Stimulated activated CD4-positive, alpha-beta T cell treated with anti-CD3 and anti-CD28 coated beads, TNF-alpha, amount 100 ng/mL, for 1 hour (primary cell): ENCODE measurements at places on chromosomes 1 and 21.
A peak's percentile ranks its signal among the peaks of the same experiment; 100 is the strongest.

DNA sequence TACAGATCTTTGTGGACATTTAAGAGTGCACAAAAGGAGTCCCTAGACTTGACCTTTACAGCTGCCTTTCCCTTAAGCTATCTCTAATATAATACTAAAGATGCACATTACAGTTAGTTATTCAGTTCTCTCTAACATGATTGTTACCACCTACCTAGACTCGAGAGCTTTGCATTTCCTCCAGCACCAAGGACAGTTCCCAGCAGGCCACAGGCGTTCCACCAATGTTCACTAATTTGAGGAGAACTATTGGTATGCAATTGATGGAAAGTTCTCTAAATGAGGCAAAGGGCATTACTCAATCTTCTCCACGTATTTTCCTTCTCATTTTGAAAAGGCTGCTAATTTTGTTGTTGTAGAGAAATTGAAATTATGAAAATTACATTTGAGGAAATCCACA is 5.4 kb upstream of the NTNG1 start:
- DNase-seq = no peak

DNA sequence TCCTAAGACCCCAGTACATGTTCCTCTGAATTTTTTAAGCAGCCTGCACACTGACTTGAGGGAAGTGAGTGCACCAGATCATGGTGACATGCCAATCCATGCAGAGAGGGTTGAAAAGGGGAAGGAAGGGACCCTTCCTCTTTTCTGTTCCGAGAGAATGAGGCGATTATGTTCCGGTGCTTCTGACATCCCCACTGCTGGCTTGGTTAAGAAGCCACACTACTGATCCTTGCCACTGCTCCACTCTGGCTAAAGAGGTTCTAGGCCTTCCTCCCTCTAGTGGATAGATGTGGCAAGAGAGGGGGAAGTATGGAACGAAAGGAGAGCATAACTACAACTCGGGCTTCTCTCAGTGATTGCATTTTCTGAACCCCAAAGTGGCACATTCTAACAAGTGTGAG is 1.8 kb upstream of the CYB5R1 start:
- DNase-seq = no peak

GRCh38 chr1:64235181-64235580 is 31.8 kb downstream of the UBE2U start:
- no peak for DNase-seq

- DNase-seq = no peak
Measured at GRCh38 chr1:222347627-222348026, 200.3 kb downstream of the HHIPL2 start.

- DNase-seq = no peak
Measured at GRCh38 chr1:3453891-3454810, at the start of gene ARHGEF16. Gene ARHGEF16 (plus strand): TSS chr1:3454665. CDS start chr1:3463085, 8,420 bp downstream.

GRCh38 chr1:166673722-166674121 is 165.6 kb upstream of the POGK start:
- no peak for DNase-seq

GRCh38 chr1:63628607-63629006 is 35.4 kb downstream of the PGM1 start:
- DNase-seq = no peak

- DNase-seq = no peak
Measured at GRCh38 chr1:181737056-181737455, 253.7 kb downstream of the CACNA1E start.

DNA sequence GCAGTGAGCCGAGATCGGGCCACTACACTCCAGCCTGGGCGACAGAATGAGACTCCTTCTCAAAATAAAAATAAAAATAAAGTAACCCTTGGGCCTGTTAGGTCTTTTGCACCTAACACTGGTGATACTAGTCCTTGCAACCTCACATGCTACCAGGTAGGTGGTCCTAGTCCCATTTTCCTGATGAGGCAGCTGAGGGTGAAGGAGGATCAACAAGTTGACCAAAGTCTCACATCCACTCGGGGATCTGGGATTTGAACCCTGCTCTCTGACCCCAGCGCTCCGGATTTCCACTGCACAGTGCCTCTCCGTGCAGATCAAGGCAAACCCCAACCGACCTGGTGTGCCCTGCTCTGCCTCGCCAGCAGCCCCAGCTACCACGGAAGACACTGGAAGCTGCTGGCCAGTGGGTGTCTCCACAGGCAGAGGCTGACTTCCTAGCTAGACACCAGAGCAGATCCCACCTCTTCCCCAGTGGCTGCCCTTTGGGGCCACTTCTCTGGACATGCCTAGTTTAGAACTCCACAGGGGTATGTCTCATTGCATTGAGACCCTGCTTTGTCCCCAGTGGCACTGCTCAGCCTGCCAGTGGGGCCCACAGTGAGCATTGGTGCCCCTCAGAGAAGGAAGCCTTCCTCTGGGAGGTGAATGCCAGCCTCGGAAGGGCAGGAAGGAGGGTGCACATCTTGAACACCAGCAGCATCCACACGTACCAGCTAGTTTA is 27.6 kb downstream of the LDLRAP1 start:
- no peak for DNase-seq

GRCh38 chr1:151985768-151986167 is 7.9 kb downstream of the S100A10 start:
- no peak for DNase-seq

DNA sequence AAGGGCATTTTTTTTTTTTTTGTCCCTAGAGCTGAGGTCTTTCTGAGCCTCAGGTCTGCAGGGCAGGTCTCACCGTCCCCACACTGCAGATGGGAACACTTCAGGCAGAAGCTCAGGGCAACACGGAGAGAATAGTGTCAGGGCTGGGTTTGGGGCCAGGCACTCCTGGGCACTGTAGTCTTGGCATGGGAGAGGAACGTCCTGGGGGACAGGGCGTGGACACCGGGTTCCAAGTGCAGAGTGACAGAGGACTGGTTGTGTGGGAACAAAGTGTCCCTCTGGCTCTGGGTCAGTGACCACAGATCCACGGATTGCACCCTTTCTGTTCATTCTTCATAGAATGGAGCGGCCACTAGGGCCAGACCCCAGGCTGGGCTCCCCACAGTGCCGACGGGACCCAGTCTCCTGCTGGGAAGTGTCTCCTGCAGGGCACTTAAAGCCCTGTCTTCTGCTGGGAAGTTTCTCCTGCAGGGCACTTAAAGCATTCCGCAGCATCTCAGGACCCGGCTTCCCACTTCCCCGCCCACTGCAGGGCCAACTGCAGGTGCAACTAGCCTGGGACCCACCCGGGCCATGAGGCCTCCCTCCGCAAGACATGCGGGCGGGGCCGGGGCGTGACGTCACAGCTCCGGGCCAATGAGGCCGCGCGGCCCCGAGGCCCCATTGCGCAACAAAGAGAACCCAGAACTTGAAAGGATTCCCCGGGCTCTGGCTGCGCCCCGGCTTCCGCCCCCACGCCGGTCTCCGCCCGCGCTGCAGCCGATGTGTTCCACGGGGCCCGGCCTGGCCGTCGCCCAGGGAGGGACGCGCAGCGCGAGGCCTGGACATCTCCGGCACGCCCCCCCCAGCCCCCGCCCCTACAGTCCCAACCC is 1.2 kb downstream of the GPR153 start:
- peak; percentile 19 for DNase-seq

DNA sequence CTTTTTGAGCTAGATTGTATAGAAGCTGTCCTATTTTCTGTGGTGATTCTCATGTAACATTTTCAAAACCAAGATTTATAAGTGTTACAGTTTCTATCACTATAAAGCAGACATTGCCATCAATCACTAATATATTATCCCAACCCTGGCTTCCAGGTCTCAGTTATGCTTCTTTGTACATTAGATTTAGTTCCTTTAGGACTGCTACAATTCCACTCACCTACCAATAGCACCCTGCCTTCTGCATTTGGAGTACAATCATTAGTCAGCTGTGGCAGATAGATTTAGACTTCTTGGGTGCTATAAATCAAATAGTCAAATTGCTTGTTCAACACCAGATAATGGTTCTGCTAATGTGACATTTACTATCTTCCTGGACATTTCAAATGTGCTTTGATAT is 281.6 kb downstream of the BRINP3 start:
- DNase-seq = no peak

DNA sequence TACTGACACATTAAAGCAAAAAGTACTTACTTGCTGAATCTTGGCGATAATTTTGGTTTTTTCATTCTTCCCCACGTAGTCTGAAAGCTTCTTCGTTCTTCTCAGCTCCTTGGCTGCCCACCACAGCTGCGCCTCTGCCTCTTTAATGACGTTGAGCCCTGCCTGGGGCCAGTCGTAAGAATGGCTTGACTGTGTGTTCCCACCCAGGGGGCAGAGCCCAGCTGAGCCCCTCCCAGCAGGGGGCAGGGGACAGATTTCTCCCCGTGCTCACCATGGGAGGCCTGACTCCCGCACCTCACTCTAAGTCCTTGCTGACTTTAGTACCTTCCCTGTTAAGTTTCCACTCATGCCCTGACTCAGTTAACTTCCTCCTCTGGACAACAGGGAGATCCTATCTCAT is 9.0 kb downstream of the CFAP298 start:
- DNase-seq = no peak

- no peak for DNase-seq
Measured at GRCh38 chr1:229869240-229869639, 197.8 kb upstream of the GALNT2 start.

GRCh38 chr1:198032668-198033067 is 115.5 kb downstream of the LHX9 start:
- no peak for DNase-seq

DNA sequence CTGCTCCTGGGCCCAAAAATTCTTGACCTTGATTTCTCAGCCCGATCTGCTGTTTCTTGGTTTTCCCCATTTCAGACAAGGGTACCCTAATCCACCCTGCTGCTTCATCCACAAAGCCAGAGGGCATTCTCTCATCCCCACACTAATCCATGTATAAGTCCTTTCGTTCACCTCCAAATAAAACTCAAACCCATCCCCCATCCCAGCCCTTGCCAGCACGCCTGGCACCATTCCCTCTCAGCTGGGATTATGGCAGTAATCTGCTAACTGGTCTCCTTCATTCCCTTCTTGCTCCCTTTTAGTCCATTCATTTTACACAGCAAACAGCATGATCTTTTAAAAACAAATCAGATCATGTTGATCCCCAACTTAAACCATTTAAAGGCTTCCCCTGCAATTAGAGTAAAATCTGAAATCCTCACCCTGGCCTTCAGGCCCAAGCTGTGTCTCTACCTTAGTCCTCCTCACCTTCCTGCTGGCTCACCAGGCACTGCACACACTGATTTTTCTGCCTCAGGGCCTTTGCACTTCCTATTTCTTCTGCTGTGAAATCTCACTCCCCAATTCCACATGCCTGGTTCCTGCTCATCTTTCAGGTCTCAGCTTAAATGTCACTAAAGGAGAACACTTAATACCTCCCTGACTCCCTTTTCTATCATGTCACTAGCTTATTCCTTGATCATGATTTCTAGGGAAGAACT is 12.2 kb upstream of the TRNP1 start:
- no peak for DNase-seq

DNA sequence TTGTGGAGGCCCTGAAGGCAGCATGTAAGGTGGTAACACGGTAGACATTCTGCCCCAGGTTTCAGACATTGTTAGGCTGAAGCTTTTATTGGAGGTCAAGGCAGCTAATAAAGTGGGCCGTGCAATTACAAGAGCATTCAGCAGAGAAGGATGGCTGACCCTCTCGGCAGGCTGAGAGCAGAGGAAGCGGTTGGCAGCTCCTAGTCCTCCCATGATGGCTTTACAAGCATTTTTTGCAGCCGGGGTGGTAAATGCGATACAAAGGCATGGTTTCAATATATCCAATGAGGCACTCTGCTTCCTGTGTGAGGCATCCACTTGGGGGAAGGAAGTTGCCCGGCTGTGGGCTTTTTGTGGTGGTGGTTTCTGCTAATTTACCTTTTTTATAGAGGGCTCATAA is 14.6 kb downstream of the KIF26B start:
- DNase-seq = no peak

DNA sequence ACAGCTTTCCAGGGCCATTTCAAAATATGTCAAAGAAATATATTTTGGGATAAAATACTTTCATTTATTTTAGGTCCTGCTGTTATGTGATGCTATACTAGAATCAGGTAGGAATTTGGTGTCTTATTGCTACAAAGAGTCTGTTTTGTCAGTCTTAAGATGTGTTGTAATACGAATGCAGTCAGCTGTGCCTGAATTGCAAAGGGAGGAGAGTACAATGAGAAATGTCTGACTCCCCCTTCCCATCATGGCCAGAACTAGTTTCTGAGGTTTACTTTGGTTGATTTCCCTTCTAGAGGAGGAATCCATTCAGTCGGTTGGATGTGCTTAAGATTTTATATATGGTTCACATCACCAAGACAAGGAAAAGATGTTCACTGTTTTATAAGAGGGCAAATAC is 75.7 kb upstream of the TNFSF18 start:
- DNase-seq = no peak

DNA sequence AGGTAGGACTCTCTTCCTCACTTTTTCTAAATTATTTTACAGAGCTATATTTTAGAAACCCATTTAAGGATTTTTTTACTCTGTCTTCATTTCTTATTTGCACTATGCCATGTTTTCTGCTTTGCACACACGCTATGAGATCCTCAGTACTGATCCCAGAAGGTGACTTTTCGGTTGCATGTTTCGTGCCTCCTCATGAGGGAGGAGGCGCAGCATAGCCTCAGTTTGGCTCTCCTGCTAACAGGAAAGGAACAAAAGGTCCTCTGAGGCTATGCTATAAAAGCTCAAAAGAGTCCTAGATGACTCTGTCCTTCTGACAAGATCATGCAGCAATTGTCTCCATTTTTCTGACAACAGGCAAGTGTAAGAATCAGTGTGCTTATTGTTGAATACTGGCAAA is 189.7 kb downstream of the GPR52 start:
- no peak for DNase-seq

DNA sequence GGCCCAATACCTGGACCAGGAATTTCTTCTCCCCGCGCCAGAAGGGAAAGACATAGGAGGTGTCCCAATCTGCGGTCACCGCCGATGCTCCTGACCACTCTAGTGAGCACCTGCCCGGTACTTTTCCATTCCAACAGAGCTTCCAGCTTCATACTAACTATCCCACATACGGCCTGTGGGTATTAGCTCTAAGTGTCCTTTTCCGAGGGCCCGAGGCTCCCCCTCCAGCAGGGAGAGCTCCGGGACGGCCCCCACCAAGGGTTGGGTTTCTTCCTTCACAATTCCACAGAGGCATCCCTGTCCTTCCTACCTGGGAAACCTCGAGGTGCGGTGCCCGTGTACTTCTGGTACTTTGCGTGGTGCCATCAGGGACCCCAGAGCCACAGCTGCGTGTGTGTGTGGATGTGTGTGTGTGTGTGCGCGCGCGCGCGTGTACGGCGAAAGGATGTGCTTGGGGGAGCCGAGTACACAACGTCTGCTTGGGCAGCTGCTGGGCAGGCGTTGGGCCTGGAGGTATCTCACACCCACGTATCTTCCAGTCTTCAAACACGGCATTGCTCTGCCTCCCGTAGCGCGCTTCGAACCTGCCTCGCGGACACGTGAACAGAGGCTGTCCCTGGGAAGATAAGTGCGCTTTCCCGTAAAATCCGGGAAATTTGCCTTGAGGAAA is 2.4 kb upstream of the SIM2 start:
- no peak for DNase-seq

GRCh38 chr1:212110617-212111016 is 75.1 kb downstream of the DTL start:
- DNase-seq = no peak

GRCh38 chr1:212650228-212650627 is 41.7 kb downstream of the ATF3 start:
- DNase-seq = no peak

- DNase-seq = peak; percentile 55
Measured at GRCh38 chr21:34889676-34890469, 159.2 kb downstream of the RUNX1 start.
